ENCODE measurements at places on chromosomes 1 and 21. TPM values are rescaled to one million over a fixed set of nuclear protein-coding genes. Genes with fewer than 3 reads are reported as not detected.

The GABRD gene
- total RNA-seq = not detected

The KRTAP7-1 gene
- not detected for total RNA-seq

The C1orf115 gene
- 49.9 TPM for total RNA-seq

The SPRR2A gene
- not detected for total RNA-seq

The SDCCAG8 gene
- 15.2 TPM for total RNA-seq

The C1QTNF12 gene
- 3.5 TPM for total RNA-seq

The NR5A2 gene
- total RNA-seq = 27.9 TPM

The WARS2 gene
- 4.7 TPM for total RNA-seq

The TEX38 gene
- not detected for total RNA-seq

Data from left lobe of liver (tissue), 2 donors.